ENCODE measurements at places on chromosomes 2 and 18.

GRCh38 chr2:185188656-185189055, 549.9 kb upstream of the FSIP2 start:
- no peak for DNase-seq

DNA sequence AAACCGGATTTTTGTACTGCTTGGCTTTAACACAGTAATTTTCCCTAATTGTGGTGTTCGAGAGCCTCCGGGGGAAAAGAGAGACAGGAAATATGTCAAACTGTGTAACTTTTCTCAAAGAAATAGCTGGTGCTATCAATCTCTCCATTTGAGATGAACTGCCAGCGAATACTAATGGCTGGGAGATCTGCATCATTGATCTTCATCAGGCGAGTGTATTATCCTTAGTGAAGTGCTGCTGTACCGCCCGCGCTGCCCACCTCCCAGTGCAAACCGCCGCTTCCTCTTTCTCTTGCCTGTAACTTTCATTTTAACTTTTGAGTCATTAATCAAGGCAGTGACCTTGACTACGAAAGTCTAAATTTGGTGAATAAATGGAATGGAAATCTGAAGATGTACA, 246.1 kb upstream of the ST6GAL2 start:
- DNase-seq: no peak

DNA sequence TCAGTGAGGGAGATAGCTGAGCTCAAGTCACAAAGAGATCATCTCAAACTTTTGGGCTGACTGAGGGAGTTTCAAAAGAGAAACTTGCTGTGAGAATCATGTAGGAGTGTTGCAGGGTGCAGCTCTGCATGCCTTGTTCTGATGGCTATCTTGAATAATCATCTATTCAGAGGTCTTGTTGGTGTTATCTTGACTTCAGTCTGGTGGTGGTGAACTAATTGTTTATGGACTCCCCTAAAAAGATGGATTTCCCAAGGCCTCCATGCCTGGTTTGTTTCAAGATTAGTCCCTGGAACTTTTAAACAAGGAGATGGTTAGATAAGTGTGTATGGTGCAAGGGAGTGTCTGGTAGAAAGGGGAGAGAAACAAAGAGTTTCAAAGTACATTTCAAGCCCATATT, 29.8 kb downstream of the SLC39A6 start:
- no peak for DNase-seq

DNA sequence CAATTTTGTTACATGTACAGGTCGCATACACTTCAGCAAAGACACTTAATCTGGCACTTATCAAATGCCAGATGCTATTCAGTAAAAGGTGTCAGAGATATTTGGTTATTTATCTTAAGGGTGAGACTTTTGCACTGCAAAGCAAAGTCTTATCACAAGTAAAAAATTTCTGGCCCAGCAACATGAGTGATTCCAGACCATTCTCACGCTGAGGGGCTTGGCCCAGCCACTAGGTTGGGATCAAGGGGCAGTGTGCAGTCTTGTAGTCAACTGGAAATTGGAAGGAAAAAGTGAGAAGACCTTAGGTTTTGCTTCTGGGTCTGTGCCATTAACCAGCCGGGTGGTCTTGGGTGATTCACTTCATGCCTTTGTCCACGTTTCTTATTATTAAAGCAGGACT, 181.6 kb downstream of the RNF144A start:
- DNase-seq: no peak

- no peak for DNase-seq
These were observed 405 bp downstream of the SOS1 start for GRCh38 chr2:39120521-39120770.

All from activated CD4-positive, alpha-beta T cell treated with anti-CD3 and anti-CD28 coated beads, Interleukin-2, amount 50 U/mL, for 48 hours (primary cell).